ENCODE measurements at places on chromosomes 4 and X.

- DNase-seq, result no peak
These were observed 78.5 kb downstream of the CRMP1 start for GRCh38 chr4:5814421-5814820.

DNA sequence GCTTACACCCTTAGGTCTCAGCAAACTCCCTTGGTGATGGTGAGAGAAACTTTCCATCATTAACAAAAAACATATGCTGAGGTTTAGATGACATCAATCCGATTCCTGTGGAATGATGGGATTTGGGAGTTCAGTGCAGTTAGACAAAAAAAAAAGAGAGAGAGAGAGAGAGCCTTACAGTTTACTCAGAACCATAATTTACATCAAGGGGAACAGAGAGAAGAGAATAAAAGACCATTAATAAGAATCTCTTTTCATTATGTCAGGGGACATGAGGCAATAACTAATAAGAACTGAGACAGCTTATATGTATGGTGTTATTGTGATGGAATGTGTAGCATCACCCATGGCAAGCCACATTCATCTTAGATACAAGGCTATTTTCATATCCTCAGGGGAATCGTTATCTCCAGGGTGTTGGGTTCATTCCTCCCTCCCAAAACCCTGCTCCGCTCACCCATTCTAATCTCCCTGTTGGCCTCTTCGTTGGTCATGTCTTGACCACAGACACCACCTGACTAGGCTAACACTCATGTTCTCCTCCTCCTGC lies 175.7 kb upstream of the MXRA5 start:
- no peak for DNase-seq

DNA sequence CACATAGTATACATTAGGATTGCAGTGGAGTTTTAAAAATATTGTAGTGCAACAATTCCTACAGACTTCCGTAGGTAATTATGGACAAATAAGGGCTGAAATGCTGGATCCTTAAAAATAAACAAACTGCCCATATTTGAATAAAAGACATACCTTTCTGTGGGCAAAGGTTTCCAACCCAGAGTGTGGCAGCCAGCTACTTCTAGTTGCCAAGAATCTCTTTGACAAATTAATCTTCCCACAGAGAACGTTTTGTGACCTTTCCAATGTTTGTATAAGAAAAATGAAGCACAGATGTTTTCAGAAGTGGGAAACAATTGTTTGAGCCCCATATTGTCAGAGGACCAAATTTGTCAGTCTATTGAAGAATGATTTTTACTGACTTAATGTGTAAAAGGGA lies 21.1 kb downstream of the GRPR start:
- no peak for DNase-seq

DNA sequence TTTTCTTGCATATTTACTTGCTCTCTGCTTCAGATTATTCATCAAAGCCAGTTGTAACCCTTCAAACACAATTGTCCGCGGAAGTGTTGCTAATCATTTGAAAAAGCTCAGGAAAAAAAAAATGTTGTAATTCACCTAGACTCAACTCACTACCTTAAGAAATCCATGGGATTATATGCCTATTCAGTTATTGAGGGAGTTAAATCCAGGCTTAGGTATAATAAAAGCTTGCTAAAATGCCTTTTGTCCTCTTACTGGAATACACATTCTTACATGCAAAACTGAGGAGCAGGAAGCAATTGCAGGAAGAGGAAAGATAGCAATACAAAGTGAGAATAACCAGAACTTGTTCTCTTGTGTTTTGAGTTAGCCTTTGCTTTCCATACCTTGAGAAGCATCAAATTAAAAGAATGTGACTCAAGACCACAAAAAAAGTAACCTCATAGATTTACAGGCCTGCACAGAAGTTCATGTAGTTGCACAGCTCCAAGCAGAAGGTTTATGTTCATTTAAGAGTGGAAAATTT lies 91.4 kb upstream of the FAM241A start:
- DNase-seq, result no peak

GRCh38 chr4:55733932-55734331 lies 85.7 kb upstream of the EXOC1L start:
- DNase-seq, result no peak

GRCh38 chr4:148239494-148239985 lies 202.7 kb downstream of the NR3C2 start:
- no peak for DNase-seq

- no peak for DNase-seq
These were observed 386.7 kb downstream of the SPRY1 start for GRCh38 chr4:123783151-123783790.

DNA sequence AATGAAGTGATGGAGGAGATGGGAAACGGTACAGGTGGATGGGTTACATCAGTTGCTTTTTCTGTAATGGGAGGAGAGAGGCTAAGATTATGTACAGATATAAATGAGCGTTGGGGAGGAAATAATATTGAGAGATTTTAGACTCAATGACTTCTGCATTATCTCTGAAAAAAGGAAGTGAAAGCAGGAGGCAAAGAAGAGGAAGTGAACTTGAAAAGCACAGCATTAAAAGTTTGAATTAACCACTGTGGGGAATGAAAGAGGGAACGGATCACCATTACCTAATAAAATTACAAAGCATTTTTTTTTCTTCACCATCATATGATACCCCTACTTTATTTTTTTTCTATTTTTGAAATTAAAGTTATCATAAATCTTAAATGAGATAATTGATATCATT lies 1025.5 kb downstream of the RPA4 start:
- DNase-seq, result no peak

GRCh38 chrX:117010243-117010642 lies 547.5 kb upstream of the CT83 start:
- DNase-seq, result no peak

DNA sequence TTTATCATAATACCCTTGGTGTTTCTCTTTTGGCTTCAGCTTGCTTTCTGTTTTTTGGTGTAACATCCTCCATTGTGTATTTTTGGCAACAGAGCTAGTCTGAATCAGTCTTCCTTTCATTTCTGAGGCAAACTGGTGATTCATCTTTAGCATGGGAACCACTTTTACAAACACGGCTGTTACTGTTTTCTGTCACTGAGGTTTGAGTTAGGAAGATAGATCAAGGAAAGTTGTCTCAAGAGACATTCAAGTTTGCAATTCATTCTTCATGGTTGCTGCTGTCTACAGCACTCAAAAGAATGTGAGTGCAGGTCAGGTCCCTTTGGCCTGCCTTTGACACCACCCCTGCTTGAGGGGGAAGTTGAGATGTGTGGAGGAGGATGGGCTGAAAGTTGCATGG lies 36.3 kb downstream of the IL21 start:
- DNase-seq, result peak; percentile 90

- DNase-seq, result no peak
These were observed 258.1 kb upstream of the NEIL3 start for GRCh38 chr4:177051473-177052060.

GRCh38 chr4:26503844-26504243 lies 13.6 kb upstream of the CCKAR start:
- DNase-seq, result no peak

- DNase-seq, result no peak
These were observed 226.7 kb upstream of the MAD2L1 start for GRCh38 chr4:120293341-120293740.

GRCh38 chr4:171983935-171984805 lies 171.0 kb downstream of the GALNTL6 start:
- DNase-seq, result no peak

- DNase-seq, result no peak
These were observed 3.2 kb downstream of the SEL1L3 start for GRCh38 chr4:25859429-25860148.

DNA sequence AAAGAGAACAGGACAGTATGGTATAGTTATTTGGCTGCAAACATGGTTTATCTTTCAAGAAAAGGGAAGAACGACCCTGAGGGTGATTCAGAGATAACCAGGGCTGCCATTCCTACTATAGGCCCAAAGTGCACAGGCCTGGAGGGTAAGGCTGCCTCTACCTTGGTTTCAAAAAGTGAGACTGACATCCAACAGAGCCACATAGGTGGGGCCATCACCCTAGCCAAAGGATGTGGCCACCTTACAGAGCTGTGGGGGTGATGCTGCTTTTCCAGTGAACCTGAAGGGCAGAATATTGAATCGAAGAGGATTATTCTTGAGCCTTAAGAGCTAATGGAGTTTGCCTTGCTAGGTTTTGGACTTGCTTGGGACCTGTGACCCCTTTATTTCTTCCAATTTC lies 15.7 kb downstream of the SH2D1A start:
- no peak for DNase-seq

GRCh38 chr4:160772668-160773067 lies 1391.1 kb downstream of the FSTL5 start:
- no peak for DNase-seq

DNA sequence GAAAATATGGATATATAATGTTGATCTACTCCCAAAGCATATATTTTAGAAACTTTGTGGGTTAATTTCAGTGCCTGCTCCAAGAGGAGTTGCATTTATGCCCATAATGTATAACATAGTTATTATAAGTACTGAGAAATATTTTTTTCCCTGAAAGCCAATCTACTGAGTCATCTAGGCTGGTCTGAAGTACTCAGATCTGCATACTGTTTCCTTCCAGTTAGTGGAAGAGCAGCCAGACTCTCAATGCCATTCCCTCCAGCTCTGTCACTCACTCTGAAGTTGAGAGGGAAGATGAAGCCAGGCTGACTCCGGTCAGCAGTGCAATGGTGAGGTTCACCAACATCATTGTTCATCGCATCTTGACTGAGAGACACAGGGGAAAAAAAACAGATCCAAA lies 505.1 kb downstream of the PPARGC1A start:
- DNase-seq, result no peak

GRCh38 chr4:2084316-2084715 lies 25.2 kb downstream of the NAT8L start:
- no peak for DNase-seq

- DNase-seq, result no peak
These were observed 375.4 kb upstream of the PITX2 start for GRCh38 chr4:110998320-110998719.

GRCh38 chrX:43822014-43822413 lies 60.2 kb downstream of the MAOB start:
- no peak for DNase-seq

- no peak for DNase-seq
These were observed 62.4 kb downstream of the APOO start for GRCh38 chrX:23845351-23845817.

DNA sequence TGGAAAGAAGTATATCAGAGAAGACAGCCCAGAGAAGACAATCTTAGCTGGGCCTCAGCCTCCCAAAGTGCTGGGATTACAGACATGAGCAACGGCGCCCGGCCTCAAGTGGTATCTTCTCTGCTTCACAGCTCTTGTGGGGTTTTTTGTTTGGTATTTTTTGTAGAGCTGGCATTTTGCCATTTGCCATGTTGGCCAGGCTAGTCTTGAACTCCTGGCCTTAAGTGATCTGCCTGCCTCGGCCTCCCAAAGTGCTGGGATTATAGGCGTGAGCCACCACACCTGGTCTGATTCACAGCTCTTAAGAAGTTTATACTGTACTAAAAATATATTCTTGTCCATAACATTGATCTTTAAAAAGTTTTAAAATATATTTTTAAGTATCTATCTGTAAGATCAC lies 12.4 kb downstream of the UTP3 start:
- no peak for DNase-seq

DNA sequence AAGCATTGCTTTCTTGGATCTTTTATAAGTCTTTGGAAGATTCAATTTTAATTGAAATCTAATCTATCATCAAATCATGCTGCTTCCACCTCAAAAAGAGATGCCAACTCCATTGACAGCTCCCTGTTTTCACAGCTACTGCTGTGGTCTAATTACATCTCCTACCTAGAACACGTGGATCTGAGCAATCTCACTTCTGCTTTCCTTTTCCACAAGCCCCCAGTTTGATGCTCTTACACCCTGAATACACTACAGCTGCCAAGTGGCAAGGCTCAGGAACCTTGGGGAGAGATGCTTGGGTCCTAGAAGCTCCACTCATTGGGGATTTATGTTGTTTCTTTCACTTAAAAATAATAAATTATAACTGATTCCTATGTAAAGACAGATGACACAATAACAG lies 172.0 kb downstream of the CFAP299 start:
- DNase-seq, result no peak

DNA sequence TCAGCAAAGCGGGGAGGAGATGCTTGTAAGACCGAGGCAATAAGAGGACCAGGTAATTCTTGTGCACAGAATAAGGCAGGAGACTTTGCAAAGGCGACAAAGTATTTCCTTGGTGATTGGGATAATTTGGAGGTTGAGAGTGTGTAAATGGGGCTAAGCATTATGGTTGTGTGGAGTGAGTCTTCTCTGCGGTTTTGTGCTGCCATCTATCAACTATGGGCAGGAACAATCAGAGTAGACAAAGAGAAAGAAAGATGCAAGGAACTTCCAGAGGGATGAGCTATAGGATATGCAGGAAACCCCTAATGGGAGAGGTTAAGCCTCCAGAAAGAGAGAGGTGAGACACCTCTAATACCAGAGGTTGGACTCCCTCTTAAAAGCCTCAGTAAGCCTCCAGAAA lies 339.8 kb downstream of the PAPSS1 start:
- DNase-seq, result no peak

DNA sequence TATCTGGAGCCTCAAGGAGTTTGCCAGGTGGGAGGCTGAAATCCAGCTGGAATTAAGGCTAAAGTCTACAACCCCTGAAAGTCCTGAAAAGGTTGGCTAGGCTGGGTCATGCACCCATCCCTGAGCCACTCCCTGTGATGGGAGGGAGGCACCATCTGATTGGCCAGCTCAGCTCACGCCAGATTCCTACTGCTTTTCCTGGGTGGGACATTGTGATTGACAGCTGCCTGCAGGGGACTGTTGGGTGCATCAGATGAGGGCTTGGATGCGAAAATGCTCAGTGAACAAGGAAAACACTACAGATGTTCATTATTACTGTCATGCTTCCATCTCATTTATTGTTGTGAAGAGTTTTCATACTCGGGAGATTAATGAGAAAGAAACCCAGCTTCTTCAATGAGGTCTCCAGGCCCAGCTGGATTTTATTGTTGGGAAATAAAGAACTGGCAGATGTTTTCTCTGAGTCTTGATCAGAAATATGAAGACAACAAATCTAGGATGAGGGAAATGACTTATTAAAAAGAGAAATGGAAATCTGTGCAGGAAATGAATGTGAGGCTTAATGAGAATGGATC lies 185.9 kb downstream of the STK32B start:
- no peak for DNase-seq

DNA sequence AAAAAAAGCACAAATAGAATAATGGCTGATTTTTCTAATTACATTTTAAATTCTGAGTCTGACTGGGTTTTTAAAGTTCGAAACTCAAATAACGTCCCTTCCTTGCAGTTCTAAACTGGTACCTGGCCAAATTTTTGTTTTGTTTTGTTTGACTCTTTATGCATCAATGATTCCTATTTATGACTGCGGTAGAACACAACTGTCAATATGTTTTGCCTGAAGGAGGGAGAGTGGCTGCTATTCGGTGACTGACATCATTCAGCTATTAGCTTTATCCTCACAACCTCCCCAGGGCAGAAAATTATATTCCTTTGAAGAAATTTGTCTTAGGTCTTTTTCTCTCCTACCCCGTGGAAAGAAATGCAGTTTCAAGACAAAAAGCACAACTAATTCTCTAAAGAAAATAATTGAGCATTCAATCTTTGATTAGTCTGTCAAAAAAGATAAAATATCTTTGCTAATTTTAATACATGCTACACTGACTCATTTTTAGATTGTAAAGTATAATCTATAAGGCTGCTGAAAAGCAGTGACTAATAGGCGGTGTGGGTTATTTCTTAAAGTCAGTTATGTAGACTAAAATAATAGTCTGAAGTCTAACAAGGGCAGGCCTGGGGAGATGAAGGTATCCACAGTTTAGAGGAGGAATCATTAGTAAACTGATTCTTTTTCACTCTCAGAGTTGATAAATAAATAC lies 61.9 kb downstream of the TMEM150C start:
- DNase-seq, result no peak

- no peak for DNase-seq
These were observed 45.7 kb downstream of the PRPS1 start for GRCh38 chrX:107673933-107674479.

Measured in globus pallidus (tissue), 1 donor.